ENCODE measurements at places on chromosomes 12 and 14.

GRCh38 chr12:58639318-58639934, 280.9 kb downstream of the LRIG3 start:
- no peak for DNase-seq

GRCh38 chr14:76882651-76883050, 56.4 kb downstream of the LRRC74A start:
- no peak for DNase-seq

DNA sequence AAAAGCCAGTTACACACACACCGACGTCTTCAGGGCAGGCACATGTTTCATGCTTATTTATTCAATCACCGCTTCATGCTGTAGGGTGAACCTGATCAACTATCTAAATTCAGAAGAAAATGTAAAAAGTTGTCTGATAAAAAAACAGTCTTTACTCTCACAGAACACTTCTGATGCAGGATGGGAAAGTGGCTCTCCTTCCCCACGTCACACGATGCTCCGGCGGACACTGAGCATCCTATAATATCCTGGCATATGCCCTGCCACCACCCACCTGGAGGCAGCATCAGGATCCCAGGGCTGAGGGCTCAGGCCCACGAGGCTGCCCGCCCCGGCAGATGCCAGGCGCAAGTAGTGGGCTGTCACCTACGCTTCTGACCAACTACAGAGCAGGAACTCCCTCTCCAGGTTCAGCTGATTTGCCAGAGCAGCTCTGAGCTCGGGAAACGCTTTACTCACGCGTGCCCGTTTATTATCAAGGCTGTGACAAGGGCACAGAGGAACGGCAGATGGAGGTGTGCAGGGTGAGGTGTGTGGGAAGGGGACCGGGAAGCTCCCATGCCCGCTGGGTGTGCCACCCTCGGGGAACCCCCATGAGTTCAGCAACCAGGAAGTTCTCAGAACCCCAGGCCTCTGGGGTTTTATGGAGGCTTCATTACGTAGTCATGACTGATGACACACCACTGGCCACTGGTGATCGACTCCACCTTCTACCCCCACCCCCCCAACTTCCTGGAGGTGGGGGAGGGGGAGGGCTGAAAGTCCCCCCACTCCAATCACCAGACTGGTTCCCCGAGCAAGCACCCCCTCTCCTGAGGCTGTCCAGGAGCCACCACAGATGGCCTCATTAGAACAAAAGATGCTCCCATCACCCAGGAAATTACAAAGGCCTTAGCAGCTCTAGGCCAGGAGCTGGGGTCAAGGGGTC, 32.1 kb downstream of the SLC15A4 start:
- DNase-seq, result no peak

- DNase-seq, result no peak
Observed at GRCh38 chr14:76995279-76996035, 33.1 kb downstream of the IRF2BPL start.

DNA sequence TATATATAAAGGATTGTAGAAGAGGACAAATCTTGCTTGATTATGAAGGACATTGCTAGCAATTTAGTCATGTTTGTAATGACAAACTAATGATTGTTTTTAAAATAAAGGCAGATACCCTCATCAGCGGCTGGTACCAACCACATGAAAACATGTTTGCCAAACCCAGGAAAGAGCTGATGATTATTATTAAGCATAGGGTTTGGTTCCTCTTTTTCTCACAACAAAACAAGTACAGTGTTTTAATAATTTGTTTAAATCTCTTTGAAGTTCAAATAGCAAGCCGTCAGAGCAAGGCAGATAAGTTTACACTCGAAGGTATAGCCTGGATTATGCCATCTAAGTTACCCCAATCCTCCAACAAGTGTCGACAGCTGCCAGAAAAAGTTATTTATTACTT, 5.3 kb upstream of the SINHCAF start:
- no peak for DNase-seq

- no peak for DNase-seq
Observed at GRCh38 chr14:73744175-73744867, 30.1 kb upstream of the PNMA1 start.

- no peak for DNase-seq
Observed at GRCh38 chr12:115075552-115076170, 391.7 kb upstream of the TBX3 start.

- DNase-seq, result no peak
Observed at GRCh38 chr14:95739356-95739755, 25.4 kb upstream of the TCL1A start.
